ENCODE measurements at places on chromosomes 16 and 17. TPM values are rescaled to one million over a fixed set of nuclear protein-coding genes. Genes with fewer than 3 reads are reported as not detected.

DNA sequence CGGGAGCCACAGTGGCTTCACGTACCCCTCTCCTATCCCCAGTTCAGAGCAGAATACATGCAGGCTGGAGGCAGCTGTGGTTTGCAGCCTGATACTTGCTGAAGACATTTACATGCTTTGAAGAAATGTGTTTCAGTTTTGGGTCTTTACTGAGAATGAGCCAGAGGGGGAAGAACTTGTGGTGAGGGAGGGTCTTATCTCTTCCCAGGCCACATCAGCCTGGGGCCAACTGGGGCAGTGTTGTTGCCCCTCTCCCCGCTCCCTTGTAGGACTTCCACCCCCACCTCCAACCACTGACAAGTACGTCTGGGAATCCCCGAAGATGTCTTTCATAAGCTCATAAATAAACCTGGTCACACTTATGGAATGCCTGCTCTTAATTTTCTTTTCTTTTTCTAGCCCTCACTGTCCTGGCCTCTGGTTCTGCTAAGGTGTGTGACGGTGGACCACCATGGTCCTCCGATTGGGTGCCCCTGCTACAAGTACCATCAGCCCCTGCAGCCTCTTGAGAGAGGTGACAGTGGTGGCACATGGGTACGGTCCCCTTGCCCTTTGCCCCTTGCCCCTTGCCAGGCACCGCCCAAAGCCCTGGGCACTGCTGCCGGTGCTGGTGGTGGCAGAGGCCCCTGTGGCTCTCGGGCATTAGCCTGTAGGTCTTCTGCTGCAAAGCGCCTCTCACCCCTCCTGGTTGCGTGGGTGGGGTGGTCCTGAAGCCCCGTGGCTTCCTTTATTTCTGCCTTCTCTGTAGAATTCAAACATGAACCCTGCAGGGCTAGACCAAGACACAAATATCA, 144.8 kb upstream of the RPH3AL start:
- DNase-seq = no peak

DNA sequence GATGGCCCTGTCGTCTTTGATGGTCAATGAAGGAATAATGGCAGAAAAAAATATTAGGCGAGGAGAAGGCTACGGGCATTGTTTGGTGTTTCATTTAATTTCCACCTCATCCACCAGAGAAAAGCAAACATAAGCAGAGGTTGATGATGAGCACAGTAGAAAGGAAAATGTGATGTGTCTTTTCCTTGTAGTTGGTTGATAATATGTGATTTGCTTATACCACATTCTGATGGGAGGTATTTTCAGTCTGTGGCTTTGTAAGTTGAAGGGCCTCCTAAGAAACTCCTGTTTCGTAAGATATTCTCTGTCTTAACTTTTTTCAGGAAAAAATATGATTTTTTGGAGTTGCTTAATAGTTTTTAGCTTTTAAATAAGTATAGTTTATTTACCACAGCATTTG, 215.7 kb downstream of the PRKCA start:
- no peak for DNase-seq

Gene DPEP2NB
- total RNA-seq = not detected

DNA sequence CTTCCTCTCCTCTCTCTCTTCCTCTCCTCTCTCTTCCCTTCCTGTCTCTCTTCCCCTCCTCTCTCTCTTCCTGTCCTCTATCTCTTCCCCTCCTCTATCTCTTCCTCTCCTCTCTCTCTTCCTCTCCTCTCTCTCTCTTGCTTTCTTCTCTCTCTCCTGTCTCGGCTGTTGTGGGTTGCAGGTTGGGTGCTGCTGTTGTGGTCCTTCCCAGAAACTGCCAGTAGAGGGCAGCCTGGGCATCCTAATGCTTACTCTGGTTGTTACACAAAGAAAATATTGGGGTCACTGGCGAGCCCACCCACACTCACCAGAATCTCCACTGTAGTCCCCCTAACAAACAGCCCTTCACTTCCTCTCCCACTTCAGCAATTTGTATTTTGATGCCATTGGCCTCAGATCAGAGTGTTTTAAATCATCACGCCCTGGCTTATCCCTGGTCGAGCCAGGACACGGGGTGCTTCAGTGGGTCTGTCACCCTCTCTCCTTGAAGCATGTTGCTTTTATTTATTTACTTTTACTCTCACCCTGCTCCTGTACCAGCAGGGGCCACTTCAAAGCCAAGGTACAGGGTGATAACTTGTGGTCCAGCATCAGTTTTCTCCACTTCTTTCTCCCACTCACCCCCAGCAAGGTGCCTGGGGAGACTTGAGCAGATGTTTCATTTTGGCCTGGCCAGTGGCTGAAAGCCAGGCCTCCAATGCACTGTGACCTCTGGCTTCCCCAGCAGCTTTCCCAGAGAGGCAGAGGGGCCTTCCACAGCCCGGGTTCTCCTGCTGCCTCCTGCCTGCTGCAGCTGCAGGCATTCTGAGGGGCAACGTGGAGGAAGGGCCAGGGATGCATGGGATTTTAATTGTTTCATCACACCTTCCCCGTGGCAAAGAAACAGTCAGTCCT, 4.7 kb upstream of the MMP15 start:
- peak; percentile 78 for DNase-seq

Gene QRICH2
- 0.47 TPM for total RNA-seq

GRCh38 chr17:32341141-32341856, 674 bp downstream of the C17orf75 start:
- peak; percentile 36 for DNase-seq
